ENCODE measurements at places on chromosomes 12 and 14.

DNA sequence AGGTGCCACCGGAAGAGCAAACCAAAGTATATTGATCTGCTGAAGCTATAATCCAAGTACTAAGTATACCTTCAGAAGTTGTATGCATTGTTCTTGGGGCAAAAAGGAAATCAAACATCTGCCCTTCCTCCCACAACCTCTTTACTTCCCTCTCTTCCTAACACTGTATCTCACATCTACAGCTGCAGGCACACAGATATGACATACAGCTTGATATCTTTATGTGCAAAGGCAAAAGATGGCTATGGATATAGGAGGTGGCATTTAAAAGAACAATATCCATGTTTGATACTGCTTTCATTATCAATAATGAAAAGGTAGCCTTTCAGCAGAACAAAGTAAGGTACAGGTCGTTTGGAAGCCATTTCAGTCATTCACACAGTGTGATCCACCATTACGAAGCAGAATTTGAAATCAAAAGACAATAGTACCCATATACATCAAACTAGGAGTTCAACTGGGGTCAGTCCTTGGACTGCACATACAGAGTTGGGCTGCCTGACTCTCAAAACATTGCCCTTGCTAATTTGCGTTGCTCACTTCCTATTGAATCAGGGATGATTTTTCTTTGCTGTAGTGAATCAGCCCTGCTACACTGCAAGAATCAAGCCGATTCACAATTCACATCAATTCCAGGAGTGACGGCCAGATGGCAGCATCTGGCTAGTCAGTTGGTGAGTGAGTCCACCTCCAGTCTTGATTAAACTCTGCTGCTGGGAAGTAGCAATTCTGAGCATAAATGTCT lies 8.9 kb downstream of the ANG start:
- peak; percentile 21 for DNase-seq

GRCh38 chr12:111121840-111122239 lies 201.5 kb upstream of the MYL2 start:
- no peak for DNase-seq

DNA sequence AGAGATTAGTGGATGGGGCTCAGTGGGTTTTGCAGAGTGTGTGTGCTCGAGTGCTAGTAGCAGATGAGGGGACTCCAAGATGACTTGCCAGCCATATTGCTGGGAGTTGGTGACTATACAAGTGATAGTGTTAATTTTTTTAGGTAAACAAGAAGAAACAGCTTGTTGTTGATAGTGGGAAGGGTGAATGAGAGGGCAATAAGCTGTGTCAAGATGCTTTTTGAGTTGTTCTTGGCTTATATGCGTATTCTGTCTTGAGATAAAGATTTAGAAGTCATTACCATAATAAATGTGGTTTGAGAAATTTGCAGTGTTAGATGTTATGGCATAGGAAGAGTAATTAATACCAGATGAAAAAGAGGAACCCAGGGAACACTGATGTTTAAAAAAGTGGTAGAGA lies 75.3 kb downstream of the RCOR1 start:
- peak; percentile 6 for DNase-seq

- DNase-seq: no peak
Measured at GRCh38 chr14:105432657-105433056, 13.0 kb downstream of the MTA1 start.

- no peak for DNase-seq
Measured at GRCh38 chr14:27845902-27846301, 920.7 kb upstream of the FOXG1 start.

- DNase-seq: no peak
Measured at GRCh38 chr12:131124487-131125280, 171.0 kb downstream of the ADGRD1 start.

DNA sequence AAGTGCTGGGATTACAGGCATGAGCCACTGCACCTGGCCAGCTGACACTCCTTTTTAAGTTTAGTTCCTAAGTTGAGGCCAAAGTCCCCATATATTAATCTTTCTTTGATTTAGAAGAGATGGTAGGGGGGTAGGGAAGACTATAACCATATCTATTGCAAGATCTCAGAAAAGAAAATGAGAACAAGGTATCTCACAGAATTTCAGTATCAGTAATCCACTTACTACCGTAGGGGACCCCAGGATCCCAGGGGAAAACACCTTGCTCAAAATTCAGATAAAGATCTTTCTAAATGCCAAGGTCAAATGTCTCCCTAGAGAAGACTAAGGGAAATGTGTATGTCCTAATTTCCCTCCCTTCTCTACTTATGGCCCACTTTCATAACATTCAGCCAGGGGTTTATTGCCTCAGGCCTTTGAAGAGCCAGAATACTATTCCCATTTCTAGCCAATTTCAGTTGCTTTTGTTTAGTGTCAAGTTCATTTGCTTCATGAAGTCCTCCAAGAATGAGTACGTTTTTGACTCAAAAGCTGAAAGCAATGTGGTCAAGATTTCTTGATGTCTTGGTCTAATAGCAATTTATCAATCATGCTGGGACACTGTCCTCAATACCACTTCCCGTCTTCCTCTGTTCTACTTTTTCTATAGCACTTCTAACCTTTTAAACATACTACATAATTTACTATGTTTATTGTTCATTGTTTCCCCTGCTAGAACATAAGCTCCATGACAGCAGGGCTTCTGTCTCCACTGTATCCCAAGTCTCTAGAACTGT lies 86.3 kb downstream of the DCAF5 start:
- no peak for DNase-seq

DNA sequence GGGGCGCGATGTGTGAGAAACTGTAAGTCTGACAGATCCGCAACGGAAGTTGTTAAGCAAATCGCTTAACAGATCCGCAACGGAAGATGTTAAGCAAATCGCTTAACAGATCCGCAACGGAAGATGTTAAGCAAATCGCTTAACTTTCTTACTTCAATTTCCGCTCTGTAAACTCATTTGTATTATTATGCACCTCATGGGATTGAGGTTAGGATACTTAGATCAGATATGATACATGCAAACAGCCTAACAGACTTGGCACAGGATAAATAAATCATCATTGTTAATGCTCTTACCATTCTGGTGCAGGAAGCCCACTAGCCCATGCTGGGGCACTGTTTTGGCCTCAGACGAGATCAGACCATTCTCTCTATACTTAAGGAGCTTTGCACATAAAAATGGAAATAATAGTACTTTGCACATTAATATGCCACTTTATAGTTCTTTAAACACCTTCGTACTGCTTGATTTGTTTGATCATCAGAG lies 399 bp downstream of the NCAPD2 start:
- DNase-seq: no peak

DNA sequence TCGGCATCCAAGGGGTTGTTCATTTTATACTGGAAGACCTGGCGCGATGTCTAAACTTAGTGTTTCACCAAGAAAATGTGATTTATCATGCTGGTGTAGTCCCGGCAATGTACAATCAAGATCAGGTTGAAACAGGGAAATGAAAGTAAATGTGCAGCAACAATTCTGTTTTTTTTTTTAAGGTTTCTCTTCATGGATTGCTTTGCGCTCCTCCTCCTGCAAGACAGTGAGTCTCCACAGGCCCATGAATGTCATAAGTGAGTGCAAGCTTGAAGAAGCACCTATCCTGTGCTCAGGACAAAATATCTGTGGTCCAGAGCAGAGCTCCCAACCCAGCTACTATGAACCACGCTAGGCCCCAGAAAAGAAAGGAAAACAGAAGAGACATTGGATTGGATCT lies 143.4 kb downstream of the KCNK10 start:
- DNase-seq: no peak

DNA sequence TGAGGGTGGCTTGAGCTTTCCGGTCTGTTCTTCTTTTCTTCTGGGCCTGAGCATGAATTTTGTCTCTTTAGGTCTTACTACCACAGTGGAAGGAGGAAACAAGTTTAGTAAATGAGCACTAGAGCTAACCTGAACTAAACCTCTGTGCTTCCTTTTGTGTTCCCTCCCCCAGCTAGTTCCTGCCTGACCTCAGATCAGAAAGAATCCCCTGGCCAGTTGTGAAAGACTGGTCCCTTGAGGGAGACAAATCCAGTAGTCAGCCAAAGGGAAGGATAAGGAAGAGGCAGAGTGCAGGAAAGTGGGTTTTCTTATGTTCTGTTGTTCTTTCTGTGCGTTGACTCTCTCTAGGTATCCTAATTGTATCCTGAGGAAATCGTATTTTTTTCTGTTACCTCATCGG lies 17.5 kb downstream of the ZNF664 start:
- DNase-seq: no peak

DNA sequence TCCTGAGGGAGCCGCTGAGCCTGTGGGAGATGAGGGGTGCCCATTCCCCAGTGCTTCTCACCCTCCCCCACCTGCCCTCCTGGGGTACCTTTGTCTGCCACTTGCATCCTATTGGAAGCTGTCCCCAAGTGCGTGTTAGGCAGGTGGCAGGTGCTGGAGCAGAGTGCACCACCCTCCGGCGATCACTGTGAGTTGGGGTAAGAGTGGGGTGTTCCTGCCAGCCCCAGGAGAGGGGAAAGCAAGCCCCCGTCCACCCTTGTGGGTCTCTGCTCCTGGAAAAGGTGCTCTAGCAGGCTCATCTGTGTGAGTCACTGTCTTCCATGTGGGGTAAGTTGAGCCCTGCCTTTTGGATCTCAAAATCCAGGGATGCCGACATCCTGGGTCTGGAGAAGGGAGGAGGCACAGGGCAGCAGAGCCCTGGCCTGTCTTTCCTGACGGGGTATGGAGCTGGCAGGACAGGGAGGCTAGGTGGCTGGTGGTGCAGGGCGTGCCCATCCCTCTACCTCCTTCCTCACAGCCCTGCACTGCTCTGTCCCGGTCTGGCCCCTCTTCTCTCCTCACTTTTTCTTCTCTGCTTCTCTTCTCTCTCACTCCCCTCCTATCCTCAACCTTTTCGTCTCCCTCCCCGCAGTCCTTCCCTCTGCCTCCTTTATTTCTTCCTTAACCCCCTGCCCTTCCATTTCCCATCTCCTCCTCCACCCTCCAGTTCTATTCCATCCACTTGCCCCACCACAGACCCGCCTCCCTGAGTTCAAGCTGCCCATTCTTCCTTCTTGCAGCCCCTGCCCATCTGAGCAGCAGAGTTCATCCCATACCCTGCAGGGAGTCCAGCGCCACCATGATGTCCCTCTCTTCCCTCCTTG lies 20.1 kb upstream of the KRT7 start:
- DNase-seq: no peak

- no peak for DNase-seq
Measured at GRCh38 chr12:57845478-57846284, 848 bp downstream of the CTDSP2 start.

DNA sequence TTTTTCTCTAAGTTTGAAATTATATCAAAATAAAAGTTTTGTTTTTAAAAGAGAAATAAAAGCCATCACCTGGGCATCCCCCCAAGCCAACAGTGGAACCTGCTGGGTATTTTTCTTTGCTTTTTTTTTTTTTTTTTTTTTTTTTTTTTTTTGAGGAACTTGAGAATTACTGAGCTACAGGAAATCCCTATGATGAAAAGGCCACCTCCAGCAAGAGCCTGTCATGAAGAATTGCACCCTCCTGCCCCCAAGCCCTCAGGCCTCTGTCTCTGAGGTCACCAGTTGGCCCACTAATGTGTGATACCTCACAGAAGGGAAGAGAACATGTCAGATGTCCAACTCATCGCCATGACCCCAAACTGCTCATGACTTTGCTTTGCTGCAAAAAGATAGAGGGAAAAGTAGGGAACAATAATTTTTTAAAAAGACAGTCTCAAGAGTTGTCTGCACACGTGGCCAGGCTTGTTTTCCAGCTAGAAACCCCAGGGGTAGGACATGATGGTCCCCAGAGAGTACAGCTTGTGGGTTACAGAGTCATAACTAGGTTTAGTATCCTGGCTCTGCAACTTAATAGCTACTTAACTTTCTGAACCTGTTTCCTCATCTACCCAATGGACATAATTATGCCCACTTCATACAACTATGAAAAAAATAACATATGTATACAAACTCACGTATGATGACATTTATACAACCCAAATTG lies 124.3 kb upstream of the EGLN3 start:
- DNase-seq: no peak

DNA sequence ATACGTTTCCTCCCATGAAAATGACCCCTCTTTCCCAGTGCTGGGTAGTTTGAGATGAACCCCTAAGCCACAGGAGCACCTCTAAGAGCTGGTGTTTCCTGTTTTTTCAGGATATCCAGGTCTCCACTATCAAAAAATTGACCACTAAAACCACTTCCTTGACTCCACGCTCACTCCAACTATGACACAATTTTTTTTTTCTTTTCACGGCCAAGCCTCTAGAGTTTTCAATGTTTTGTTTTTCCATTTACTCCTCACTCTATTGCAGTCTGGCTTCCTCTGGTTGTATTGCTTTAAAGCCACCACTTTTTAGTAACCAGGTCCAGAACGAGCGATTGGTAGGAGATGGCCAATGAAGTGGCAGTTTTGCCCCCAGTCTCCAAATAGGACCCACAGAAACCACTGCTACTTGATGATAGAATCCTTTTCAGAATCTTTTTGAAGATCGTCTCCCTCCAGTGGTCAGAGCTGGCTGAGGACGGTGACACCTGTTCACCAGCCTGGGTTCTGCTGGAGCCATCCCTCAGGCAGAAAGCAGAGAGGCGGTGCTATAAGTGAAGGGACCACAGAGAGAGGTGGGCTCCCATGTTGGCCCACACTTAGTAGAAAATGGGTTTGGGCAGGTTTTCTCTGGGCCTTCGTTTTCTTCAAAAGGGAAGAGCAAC lies 454.4 kb downstream of the VRK1 start:
- no peak for DNase-seq

DNA sequence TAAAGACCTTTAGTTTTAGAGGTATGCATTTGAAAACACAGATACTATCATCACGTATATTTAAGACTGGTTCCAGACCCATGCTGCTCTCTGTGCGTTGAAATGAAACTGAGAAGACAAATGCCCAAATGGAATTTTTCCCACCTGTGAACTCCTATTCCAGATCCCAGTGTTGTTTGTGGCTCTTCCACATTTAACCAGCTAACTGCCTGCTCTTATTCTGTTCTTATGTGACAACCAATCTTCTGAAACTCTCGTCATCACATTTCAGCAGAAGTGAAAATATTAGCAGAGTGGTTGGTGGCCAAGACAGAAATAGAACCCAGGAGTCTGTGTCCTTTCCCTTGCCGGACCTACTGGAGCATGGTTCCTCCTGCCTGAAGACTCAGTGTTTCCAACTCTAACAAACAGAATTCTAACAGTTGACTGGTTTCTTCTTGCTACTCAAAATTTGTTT lies 460.2 kb downstream of the RAD51B start:
- DNase-seq: no peak

DNA sequence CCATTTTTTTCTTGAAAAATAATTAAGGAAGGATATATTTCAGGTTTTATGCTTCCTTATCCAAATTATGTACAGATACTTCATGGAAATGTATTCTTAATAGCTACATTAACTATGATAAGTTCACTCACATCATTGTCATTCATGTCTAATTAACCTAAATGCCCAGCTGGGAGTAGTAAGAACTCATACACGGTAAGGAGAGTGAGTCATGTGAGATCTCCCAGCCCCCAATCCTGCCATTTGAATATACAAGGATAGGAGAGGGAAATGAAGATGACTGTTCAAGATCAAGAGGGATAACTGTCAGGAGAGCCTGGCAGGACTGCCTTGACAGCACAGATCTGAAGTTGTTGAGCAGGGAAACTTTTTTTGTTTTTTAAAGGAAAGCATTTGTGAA lies 343.4 kb upstream of the USP15 start:
- no peak for DNase-seq

Measured in fibroblast of skin of left biceps (primary cell).